Inflammatory macrophage treated with lipopolysaccharide for 4 hours (primary cell): ENCODE measurements at places on chromosomes 5 and 9.

DNA sequence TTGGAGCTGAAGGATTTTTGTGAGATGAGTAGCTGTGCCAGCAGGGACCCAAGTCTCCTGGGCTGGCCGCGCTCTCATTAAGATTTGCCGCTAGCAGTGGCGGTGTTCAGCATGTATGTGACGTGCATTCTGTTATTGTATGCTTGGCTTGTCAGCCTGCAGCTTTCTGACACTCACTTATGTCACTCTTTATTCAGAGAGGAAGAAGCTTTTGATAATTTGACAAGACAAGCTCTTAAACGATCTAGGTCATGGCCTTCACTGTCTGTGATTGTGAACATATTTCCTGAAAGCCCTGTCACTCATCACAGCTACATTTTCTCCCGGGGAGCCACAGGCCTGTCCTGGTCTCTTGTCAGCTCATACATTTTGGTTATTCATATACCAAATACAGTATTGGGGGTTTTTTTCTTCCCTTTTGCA lies 98.2 kb upstream of the GRHPR start:
- DNase-seq: no peak

DNA sequence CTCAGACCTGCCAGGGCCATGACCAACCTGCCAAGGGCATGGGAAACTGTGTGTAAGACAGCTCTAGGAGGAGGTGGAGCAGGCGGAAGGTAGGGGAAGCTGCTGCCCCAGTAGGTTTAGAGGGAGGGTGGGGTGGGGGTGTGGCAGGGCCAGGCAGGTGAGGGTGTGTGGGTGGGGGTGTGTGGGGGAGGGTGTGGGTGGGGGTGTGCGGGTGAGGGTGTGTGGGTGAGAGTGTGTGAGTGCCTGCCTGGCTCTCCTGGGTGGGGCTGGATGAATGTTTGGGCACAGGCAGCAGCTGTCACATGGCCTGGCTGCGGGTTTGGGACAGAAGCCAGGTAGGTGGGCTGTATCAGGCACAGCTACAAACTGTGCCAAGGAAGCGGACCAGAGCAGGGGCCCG lies 8.8 kb upstream of the N4BP3 start:
- no peak for DNase-seq

GRCh38 chr5:77852514-77853352 lies 76.6 kb upstream of the TBCA start:
- peak; percentile 40 for DNase-seq

DNA sequence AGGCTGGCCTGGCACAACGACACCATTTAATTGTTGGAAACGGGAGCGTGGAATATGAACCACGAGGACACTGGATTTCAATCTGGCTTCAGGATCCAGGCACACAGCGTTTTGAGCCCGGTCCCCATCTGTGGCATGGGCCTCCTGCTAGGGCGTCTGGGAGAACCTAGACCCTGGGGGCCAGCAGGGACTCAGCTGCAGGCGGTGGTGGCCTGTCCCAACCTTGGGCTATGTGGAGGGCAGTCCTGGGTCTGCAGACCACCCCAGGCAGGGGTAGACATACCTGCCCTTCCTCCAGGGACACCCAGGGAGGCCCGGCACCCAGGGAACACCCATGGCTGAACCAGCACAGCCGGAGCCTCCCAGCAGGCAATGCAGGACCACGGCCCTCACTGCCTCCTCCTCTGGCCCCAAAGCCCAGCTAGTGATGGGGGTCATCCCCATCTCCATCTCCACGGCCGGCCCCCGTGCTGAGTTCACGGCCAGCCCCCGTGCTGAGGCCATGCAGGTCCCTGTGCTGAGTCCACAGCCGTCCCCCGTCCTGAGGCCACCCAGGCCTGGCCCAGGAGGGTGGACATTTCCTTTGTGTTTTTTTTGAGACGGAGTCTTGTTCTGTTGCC lies 18.5 kb upstream of the UBAC1 start:
- no peak for DNase-seq

DNA sequence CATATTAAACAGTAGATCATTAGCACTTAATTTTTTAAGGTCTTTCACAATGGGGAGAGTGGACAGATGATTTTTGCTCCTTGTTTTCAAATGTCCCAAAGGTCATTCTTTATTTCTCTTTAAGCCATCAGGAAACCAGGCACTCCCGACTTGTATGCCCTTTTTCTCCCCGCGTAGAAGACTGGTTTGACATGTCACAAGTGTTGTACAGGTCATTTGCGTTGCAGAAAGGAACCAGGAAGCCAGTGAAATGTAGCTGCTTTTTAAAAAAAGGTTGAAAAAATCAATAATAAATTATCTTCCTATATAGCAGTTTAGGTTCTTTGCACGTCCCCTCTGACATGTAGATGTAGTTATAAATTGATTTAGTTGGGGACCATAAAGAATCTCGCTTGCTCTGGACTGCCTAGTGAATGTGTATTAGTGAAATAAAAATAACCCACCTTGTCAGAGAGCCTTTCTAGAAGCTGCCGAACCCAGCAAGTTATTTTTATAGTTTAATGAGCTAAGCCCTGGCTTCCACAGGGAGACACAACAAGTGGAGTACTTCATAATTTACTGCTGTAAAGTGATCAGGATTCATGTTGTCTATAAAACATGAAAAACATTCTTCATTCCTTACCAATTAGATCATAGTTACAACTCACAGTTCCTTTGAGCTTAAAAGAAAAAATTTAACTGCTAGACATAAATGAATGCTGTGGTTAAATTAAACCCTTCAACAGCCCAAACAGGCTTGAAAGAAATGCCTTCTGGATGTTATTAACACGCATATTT lies 404.6 kb downstream of the CSNK1G3 start:
- no peak for DNase-seq

- DNase-seq: no peak
These were observed 22.1 kb upstream of the COL5A1 start for GRCh38 chr9:134619448-134619982.

DNA sequence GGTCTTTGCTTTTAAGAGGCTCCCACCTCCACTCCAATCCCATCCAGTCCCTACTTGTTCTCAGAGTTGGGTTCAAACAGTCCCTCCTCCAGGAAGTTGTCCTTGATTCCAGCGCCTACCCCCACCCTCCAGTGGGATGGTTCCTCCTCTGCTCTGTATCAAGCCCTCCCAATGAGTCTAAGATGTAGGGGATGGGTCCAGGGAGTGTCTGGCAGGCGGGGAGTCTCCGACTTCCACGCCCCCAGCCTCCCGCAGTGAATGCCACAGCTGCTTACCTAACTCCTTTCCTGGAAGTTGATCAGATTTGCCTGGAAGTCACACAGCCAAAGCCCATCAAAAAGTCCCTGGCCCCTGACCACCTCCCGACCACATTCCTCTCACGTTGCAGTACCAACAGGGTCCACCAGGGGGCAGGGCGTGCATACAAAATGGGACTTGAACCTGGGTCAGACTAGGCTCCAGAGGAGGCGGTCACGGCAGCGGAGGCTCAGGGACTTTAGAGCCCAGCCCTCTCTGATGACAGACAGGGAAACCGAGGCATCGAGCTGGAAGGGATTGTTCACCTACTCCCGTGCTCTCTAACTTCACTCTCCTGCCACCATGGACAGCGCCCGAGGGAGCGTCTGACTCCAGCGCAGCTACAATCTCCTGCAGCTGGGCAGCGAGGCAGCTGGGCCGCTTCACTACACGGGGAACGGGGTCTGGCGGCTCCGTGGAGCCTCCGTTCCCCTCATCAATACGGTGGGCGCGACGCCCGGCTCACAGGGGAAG lies 25.0 kb upstream of the TDRD7 start:
- peak; percentile 58 for DNase-seq

DNA sequence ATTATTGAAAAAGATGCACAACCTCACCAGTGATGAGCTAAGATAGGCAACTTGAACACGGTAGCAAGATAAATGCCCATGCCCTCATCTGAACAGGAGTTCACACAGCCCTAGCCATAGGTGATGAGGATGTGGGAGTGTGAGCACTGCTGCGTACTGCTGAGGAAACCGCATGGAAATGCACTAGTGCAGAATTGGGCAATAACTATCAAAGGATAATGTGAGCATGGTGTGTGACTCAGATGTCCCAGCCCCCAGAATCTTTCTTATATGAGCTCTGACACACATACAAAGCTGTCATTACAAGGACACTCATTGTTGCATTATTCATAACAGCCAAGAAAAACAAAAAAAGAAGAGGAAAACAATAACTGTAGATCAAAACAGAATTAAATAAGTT lies 521.2 kb downstream of the IRX1 start:
- DNase-seq: no peak

GRCh38 chr9:100394032-100394695 lies 32.8 kb upstream of the MSANTD3 start:
- DNase-seq: no peak

DNA sequence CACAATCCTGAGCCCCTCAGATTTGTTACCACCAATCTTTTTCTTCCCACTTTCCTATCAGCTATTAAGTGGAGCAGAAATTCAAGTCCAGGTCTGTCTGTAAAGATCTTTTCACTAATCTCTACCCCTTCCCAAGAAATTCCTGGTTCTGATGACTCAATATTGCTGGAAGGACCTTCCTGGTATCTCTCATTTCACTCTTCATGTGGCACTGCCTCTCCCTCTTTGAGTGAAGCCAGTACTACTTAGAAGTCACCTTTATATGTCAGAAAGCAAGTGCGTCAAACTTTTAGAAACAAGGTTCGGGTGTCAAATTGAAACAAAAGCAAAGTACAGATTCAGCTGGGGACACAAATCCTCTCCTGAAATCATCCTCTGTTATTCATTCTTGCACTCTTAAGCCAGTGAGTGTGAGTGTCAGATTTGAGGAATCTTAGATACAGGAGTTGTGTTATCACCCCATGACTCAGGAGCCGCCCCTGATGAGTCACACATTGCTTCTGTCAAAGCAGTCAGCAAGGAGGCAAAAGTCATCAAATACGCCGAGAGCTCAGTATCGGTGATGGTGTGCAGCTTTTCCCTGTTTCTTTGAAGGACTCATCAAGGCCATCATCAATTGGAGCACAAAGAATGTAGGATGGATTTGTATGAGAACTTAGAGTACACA lies 313.0 kb downstream of the CETN3 start:
- DNase-seq: peak; percentile 24

GRCh38 chr9:13364271-13365000 lies 84.9 kb upstream of the MPDZ start:
- DNase-seq: no peak

GRCh38 chr5:40464511-40464910 lies 215.2 kb upstream of the PTGER4 start:
- no peak for DNase-seq

GRCh38 chr9:70405808-70406433 lies 8.5 kb downstream of the KLF9 start:
- DNase-seq: no peak

GRCh38 chr5:157186309-157187045 lies 5.8 kb downstream of the ITK start:
- DNase-seq: no peak

DNA sequence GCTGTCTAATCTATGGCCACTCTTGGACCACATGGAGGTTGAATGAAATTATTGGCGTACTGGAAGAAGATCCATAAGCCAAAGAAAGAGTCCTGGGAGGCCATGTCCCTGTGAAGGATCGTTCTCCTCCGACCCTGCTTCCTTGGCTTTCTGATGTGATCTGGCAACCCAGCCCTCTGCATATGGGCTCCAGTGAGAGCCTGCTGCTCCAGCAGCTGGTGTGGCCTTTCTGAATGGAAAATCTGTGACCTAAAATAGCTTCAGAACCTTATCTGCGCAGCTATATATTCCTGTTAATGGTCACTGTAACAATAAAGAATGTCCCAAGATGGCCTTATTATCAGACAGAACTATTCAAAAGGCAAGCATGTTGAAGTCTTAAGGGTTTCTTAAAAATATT lies 40.2 kb upstream of the PHF2 start:
- DNase-seq: no peak

DNA sequence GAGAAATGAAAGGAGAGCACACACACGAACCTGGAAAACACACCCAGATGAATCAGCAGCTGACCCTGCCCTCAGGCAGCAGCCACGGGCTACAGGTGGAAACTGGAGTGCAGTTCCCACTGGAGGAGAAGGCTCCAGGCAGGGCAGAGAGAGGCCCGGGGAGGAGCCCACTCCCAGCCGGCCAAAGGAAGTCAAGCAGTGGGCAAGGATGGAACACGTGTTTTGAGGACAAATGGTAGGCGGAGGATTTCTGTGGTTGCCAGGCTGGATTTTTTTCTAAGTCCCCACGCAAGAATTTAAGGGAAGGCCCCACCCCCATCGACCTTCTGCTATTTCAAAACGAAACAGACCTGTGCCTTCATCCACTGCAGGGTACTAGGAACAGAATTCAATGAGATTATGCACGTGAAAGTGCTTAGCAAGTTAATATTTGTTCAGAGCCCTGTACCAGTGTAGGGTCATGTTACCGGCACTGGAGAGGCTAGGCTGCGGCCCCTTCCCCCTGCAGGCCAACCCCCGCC lies 6.8 kb downstream of the EPB41L4B start:
- DNase-seq: no peak

DNA sequence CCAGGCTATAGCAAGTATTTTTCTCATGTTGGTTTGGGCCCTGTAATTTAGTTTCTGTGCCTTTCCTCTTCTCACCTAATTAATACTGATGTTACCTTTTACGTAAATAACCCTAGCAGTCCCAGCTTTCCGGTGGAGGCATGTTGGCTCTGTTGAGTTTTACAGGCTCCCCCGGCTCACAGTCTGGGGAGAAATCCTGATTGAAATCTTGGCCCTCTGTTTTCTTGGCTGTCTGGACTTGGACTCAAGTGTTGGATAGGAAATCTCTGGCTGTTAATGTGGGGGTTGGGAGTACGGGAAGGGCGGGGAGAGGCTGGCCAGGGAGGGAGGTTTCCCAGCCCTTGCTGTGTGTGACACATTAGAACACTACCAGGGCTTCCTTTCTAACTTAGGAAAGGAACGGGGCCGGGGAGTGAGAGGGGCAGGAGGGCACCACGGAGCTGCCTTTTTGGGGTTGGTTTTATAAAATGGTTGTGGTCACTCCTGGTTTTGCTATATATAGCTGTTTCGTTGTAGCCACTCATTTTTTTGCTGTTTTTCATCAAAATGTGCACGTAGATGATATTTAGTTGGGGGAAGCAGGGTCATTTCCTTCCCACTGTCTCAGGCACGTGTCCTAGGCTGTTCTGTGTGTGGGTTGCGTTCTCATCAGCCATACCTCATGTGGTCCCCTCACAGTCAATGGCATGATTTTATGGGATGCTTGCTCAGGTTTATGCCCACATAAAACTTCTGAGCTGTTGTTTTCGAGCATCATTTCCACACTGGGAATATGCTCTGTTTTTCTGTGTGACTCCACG lies 11.0 kb downstream of the TRIO start:
- peak; percentile 8 for DNase-seq

DNA sequence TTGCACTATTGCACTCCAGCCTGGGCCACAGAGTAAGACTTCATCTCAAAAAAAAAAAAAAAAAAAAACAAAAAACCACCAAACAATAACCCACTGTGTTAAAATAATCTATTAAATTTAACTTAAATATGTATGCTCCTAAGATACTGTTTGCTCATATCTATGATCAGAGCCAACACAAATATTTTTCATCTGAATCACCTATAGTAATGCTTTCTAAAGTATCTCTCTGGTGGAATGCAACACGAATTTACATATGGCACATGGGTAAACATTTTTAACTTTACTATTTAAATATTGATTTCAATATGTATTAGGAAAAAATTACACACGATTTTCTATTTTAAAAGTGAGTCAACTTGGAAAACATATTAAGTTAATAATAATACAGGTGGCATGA lies 196.4 kb downstream of the RFX3 start:
- DNase-seq: no peak
